ENCODE measurements at places on chromosomes 12 and 14. TPM values are rescaled to one million over a fixed set of nuclear protein-coding genes. Genes with fewer than 3 reads are reported as not detected.

- H3K27me3 ChIP-seq = peaks cover 14% of the 10 kb centered on the region
- DNase-seq = peak; percentile 77
- no peak overlapping the region for H3K4me3 ChIP-seq
- no peaks in the 10 kb centered on the region for H3K4me1 ChIP-seq
- peak overlapping the region; percentile 17 for H3K27ac ChIP-seq
These were observed 33.7 kb upstream of the DLK1 start for GRCh38 chr14:100692859-100693558.

DNA sequence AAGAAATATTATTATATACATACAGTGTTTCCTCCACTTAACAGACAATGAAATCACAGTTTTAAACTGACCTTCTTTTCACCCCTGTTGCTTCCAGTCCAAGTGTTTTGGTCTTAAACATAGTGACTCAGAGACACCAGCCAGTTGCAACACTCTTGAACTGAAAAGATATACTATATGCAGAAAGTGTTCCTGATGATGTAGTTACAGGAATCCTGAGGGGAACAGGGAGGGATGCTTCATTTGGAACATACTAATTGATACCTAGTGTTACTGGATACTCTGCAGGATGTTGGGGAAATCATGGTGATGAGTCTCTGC is 420.8 kb downstream of the CCDC91 start:
- H3K27ac ChIP-seq = no peak overlapping the region
- DNase-seq = no peak
- no peak overlapping the region for H3K4me3 ChIP-seq
- H3K27me3 ChIP-seq = no peaks in the 10 kb centered on the region
- H3K4me1 ChIP-seq = no peaks in the 10 kb centered on the region

- DNase-seq = no peak
- no peak overlapping the region for H3K27ac ChIP-seq
- no peaks in the 10 kb centered on the region for H3K27me3 ChIP-seq
These were observed 541.1 kb downstream of the AACS start for GRCh38 chr12:125606312-125606711.

DNA sequence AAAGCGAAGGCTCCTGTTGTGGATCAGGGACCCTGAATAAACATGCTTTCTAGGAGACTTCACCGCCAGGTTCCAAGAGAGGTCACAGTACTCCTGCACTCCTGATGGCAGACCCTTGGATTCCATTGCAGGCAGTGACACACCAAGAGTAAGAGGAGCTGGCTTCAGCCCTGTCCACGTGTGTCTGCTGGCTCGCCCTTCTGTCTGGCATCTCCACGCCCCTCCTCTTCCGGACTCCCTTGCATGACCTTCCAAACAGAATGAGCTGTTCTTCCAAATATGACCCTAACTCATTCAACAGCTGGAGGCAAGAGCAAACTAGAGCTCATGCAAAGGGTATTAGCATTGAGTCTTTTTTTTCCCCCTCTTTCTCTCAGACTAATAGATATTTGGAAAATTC is 233.0 kb upstream of the PLEKHG7 start:
- H3K4me1 ChIP-seq = no peaks in the 10 kb centered on the region
- no peak overlapping the region for H3K4me3 ChIP-seq
- no peak overlapping the region for H3K27ac ChIP-seq
- no peaks in the 10 kb centered on the region for H3K36me3 ChIP-seq
- DNase-seq = no peak
- H3K27me3 ChIP-seq = no peaks in the 10 kb centered on the region

DNA sequence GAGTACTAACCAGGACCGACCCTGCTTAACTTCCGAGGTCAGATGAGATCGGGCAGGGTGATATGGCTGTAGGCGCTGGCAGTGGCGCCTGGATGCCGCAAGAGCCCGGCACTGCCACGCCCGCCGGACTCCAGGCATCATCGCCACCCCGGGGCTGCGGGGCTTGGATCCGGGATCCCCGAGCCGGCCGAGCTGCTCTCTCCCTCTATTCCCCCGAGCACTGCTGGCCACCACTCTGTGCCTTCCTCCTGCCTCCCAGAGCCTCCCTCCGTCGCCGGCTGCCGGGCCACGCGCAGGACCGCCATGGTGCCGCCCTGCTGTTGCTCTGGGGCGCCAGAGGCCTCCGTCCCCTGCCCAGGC is 153.2 kb upstream of the ALG10B start:
- no peak overlapping the region for H3K4me3 ChIP-seq
- no peaks in the 10 kb centered on the region for H3K4me1 ChIP-seq
- H3K27ac ChIP-seq = no peak overlapping the region
- no peak for DNase-seq

DNA sequence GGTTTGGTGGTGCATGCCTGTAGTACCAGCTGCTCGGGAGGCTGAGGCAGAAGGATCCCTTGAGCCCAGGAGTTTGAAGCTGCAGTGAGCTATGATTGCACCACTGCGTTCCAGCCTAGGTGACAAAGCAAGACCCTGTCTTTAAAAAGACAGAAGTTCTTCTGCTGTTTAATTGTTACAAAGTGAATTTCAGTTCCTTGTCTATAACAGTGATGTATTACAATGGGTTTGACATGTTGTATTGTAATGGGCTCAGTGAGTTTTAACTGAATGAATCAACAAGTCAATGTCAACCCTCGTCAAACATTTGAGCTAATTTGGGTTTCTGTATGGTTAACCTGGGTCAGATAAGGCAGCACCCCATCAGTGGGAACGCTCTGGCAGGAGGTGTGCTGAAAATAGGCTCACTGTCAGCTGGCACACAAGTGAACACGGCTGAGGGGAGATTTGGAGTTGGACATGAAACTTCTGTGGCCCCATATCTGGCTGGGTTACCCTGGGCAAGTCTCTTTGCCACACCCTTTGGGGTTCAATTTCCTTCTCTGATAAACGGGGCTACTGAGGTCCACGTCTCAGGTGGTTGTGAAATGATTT is 14.0 kb upstream of the TRPV4 start:
- no peaks in the 10 kb centered on the region for H3K27me3 ChIP-seq
- H3K4me3 ChIP-seq = no peak overlapping the region
- H3K27ac ChIP-seq = no peak overlapping the region
- no peak for DNase-seq
- H3K36me3 ChIP-seq = peaks cover 7% of the 10 kb centered on the region

DNA sequence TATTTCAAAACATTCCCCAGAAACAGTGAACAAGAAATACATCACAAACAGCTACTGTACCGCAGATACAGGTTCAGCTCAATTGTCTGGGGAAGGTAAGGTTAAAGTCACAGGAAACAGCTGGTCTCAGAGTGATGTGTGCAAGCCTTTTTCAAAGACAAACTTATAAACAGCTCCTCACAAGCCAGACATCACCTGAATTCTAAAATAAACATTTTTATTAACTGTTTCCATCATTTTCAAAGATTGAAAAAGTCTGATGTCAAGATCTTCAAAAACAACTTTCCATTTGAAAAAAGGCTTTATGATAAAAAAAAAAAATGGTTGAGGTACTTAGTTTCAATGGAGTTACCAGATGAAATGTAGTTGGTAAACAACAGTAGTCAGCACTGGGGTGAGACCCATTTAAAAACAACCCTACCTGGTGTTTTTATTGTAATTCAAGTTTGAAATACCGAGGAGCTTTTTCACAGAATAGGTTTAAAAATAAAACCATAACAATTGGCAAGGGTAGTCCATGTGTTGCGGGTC is 4.0 kb downstream of the BTG1 start:
- H3K4me3 ChIP-seq = peak overlapping the region; percentile 73
- H3K36me3 ChIP-seq = peaks cover 35% of the 10 kb centered on the region

TMCC3 gene
- total RNA-seq = 11.3 TPM

CLEC14A gene
- 87.6 TPM for total RNA-seq

DNA sequence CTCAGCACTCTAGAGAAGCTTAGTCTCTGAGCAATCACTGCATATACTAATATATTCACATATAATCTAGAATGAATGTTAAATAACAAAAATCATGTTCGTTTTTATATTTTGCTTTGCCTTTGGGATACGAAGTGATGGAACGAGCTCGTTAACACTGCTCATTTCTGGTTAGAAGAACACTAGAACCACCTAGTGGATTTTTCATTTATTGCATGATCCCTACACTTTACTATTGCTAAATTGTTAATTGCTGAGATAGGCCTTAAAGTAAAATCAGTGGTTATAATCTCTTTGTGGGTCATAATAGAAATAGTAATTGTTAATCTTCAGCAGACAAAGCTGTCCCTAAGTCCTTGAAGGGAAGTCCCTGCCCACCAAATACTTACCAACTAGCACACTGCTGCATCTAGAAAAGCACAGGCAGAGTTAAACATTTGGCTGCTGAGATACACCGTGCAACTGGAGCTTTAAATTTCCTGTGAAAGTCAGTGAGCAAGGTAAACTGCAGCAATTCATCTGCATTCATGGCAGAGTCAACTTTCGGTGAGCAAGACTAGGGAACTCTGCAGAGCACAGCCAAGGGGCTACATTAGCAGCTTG is 353.7 kb downstream of the APAF1 start:
- no peak for DNase-seq
- no peak overlapping the region for H3K4me3 ChIP-seq
- no peaks in the 10 kb centered on the region for H3K36me3 ChIP-seq

- no peaks in the 10 kb centered on the region for H3K4me1 ChIP-seq
- H3K4me3 ChIP-seq = no peak overlapping the region
- no peak overlapping the region for H3K27ac ChIP-seq
- H3K27me3 ChIP-seq = no peaks in the 10 kb centered on the region
- peaks cover 74% of the 10 kb centered on the region for H3K36me3 ChIP-seq
- no peak for DNase-seq
These were observed 26.9 kb upstream of the ANKLE2 start for GRCh38 chr12:132788375-132789098.

STRN3 gene
- total RNA-seq = 35.0 TPM

DNA sequence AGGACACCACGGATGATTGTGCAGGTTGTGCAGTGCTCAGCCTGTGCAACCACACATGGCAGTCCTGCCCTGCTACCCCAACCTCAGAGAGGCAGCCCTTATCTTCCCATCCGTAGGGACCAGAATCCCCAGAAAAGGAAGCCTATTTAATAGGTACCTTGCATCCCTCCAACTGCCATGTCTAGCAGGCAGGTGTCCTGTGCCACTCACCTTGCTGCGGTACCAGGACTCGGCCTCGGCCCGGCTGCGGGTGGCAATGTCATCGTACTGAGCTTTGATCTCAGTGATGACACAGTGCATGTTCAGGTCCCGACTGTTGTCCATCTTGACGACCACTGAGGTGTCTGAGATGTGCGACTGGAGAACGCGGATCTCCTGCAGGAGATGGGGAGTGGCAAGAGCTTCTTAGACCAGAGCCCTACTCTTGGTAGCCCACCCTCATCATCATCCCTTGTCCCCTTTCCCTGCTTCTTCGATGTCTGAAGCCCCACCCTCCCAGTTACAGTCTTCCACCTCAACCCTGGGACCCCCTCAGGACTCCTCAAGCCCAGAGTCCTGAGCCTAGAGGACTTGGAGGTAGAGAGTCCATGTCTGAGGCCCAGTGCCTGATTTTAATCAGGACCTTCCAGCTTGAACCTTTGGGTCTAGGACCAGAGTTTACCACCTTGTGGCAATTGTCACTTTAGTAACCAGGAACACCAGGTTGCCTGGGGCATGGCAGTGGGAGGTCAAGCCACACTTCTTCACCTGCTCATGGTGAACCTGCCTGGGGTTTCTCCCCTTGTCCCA is 20.5 kb downstream of the KRT7 start:
- H3K36me3 ChIP-seq = no peaks in the 10 kb centered on the region
- peaks cover 15% of the 10 kb centered on the region for H3K4me1 ChIP-seq
- no peak overlapping the region for H3K4me3 ChIP-seq
- peaks cover 39% of the 10 kb centered on the region for H3K27me3 ChIP-seq
- no peak overlapping the region for H3K27ac ChIP-seq

DNA sequence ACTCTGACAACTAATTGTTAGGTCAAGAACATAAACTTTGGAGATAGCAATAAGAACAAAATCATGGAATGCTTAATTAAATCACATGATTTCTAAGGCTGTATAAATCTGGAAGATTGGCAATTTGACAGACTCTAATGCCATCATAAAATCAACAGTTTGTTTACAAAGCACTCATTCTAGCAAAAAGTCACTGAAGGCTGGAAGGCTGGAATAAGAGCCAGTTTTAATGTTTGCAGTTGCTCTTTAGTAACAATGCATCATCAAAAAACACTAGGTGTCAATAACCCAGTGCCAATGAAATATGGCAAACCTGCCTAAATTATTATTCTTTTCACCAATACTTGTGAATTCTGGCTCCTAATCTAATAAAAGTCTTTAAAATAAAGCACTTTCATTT is 65.0 kb downstream of the NUMB start:
- H3K4me3 ChIP-seq = no peak overlapping the region
- no peak overlapping the region for H3K27ac ChIP-seq
- H3K4me1 ChIP-seq = peaks cover 25% of the 10 kb centered on the region
- H3K27me3 ChIP-seq = no peaks in the 10 kb centered on the region
- H3K36me3 ChIP-seq = peaks cover 7% of the 10 kb centered on the region
- no peak for DNase-seq

DNA sequence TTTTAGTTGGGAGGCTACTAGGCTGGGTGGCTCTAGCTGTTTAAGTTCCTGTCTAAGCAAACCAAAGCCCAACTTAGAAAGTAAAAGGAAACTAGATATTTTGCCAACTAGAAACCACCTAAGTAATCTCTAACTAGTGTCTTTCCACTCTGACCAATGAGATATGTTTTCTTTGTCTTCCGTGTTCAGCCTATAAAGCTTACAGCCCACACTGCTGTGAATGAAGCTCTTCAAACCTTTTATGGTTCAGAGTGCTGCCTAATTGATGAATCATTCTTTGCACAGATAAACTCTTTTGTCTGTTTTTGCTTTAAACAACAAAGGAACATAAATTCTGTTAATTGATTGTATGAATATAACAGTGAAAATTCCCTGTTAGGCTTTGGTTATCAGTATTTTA is 66.1 kb downstream of the FUT8 start:
- no peaks in the 10 kb centered on the region for H3K36me3 ChIP-seq
- no peak overlapping the region for H3K27ac ChIP-seq
- no peaks in the 10 kb centered on the region for H3K27me3 ChIP-seq
- no peak for DNase-seq
- H3K4me1 ChIP-seq = no peaks in the 10 kb centered on the region

DNA sequence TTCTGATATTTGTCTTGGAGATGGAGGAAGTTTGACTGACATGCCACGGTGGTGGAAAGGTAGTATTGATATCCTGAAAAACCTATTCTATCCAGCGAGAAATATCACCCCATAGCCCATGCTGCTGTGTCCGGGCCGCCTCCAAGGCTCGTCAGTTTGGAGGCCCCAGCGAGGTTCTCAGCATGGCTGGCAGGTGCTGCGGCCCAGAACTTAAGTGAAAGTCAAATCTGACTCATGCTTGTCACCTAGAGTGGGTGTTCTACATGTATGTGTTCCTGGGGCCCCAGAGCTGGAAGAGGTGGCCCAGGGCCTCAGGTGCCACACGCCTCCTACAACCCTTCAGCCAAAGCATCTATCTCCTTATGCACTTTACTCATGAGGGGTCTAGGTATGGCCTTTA is 92.9 kb downstream of the GCH1 start:
- H3K36me3 ChIP-seq = no peaks in the 10 kb centered on the region
- H3K4me3 ChIP-seq = no peak overlapping the region
- no peak for DNase-seq
- H3K4me1 ChIP-seq = peaks cover 6% of the 10 kb centered on the region
- H3K27me3 ChIP-seq = no peaks in the 10 kb centered on the region
- no peak overlapping the region for H3K27ac ChIP-seq

All from upper lobe of right lung (tissue), 1 donor.